Smooth muscle cell of bladder (primary cell): ENCODE measurements at places on chromosomes 2 and 18. TPM values are rescaled to one million over a fixed set of nuclear protein-coding genes. Genes with fewer than 3 reads are reported as not detected.

Gene TNFAIP6
- total RNA-seq: 104 and 350 TPM in 2 replicates

Gene ESPNL
- 2.3 and 2.4 TPM in 2 replicates for total RNA-seq

Gene POTEJ
- total RNA-seq: not detected in 2 replicates

Gene INHBB
- total RNA-seq: under 0.01 and 0.09 TPM in 2 replicates

Gene ATOH8
- 29.3 and 72.5 TPM in 2 replicates for total RNA-seq

Gene REG3G
- total RNA-seq: not detected in 2 replicates

Gene ACVR2A
- total RNA-seq: 38.0 and 81.8 TPM in 2 replicates

Gene CCL20
- 0.28 TPM in 1 of 2 replicates, not detected in the other for total RNA-seq

Gene POTEI
- under 0.01 TPM in 1 of 2 replicates, not detected in the other for total RNA-seq

Gene PLCL1
- total RNA-seq: 1.1 and 2.2 TPM in 2 replicates

Gene KLHL29
- total RNA-seq: 3.4 and 4.3 TPM in 2 replicates

Gene KCTD18
- 26.5 and 29.1 TPM in 2 replicates for total RNA-seq

Gene AGXT
- total RNA-seq: 0.14 TPM in 1 of 2 replicates, not detected in the other

Gene FSHR
- not detected in 2 replicates for total RNA-seq

Gene BOLL
- total RNA-seq: not detected in 2 replicates

Gene EDAR
- not detected in 2 replicates for total RNA-seq

Gene KLHL30
- total RNA-seq: 0.46 and 0.57 TPM in 2 replicates

Gene CCDC121
- 1.3 TPM in 2 replicates for total RNA-seq
